ENCODE measurements at places on chromosomes 3 and 15. TPM values are rescaled to one million over a fixed set of nuclear protein-coding genes. Genes with fewer than 3 reads are reported as not detected.

The CYP8B1 gene
- 237 TPM for total RNA-seq

The ILDR1 gene
- 0.16 TPM for total RNA-seq

The CLDN16 gene
- total RNA-seq, result 6.6 TPM

The ALG3 gene
- total RNA-seq, result 127 TPM

The RBP2 gene
- not detected for total RNA-seq

The WDR72 gene
- 23.7 TPM for total RNA-seq

The RETNLB gene
- total RNA-seq, result not detected

The CD276 gene
- 26.3 TPM for total RNA-seq

The TIMMDC1 gene
- 54.7 TPM for total RNA-seq

The GPR149 gene
- not detected for total RNA-seq

The SNRPN gene
- total RNA-seq, result 23.6 TPM

- DNase-seq, result no peak
- no peak overlapping the region for H3K4me3 ChIP-seq
- H3K36me3 ChIP-seq, result no peaks in the 10 kb centered on the region
- H3K27me3 ChIP-seq, result no peaks in the 10 kb centered on the region
- H3K4me1 ChIP-seq, result no peaks in the 10 kb centered on the region
Measured at GRCh38 chr3:181919375-181919774, 207.7 kb downstream of the SOX2 start.

DNA sequence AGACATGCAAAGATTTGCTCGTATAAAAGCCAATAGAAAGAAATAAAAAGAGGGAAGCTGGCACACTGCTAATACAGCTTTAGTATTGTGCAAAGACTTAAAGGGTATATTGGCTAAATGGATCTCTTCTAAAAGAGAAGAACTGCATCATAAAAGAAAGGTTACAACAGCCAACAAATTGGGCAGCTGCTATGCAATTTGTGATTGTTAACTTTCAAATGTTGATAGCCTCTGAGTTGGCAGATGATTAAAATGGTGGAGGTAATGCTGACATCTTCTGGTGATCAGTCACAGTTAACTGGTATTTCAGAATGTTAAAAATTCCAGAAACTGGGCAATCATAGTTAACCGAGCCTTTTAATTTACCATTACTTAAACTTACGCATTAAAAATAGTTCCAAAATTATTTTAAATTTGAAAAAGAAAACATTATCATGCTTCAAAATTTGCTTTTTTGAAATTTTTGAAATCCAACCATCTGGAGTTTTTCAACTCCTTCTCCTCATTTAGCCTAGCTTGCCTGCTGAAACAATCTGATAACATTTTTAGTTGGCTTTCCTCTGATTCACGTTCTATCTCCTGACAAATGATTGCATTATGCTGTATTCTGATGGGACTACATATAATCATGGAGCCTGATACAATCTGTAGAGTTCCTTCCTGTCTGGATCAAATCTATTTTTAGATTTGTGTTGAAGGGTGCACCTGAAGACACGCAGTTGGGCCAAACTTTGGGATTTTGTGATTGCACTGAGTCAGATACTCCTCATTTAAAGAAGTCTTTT lies 144.0 kb upstream of the PDZRN3 start:
- H3K4me3 ChIP-seq, result no peak overlapping the region
- H3K27me3 ChIP-seq, result no peaks in the 10 kb centered on the region
- H3K4me1 ChIP-seq, result no peaks in the 10 kb centered on the region

- DNase-seq, result no peak
- no peak overlapping the region for H3K4me3 ChIP-seq
- H3K36me3 ChIP-seq, result no peaks in the 10 kb centered on the region
- no peak overlapping the region for H3K27ac ChIP-seq
Measured at GRCh38 chr3:51986010-51986947, 2.9 kb downstream of the ACY1 start.

GRCh38 chr3:105232553-105232952 lies 134.2 kb upstream of the ALCAM start:
- no peaks in the 10 kb centered on the region for H3K4me1 ChIP-seq
- no peaks in the 10 kb centered on the region for H3K36me3 ChIP-seq
- H3K4me3 ChIP-seq, result no peak overlapping the region
- no peaks in the 10 kb centered on the region for H3K27me3 ChIP-seq
- DNase-seq, result no peak

- no peak overlapping the region for H3K27ac ChIP-seq
- no peaks in the 10 kb centered on the region for H3K4me1 ChIP-seq
- no peak for DNase-seq
- H3K36me3 ChIP-seq, result no peaks in the 10 kb centered on the region
Measured at GRCh38 chr3:175447521-175447920, 588.4 kb downstream of the NAALADL2 start.

GRCh38 chr3:100665230-100665629 lies 44.1 kb upstream of the TFG start:
- DNase-seq, result no peak
- H3K27me3 ChIP-seq, result no peaks in the 10 kb centered on the region
- H3K4me1 ChIP-seq, result no peaks in the 10 kb centered on the region
- H3K4me3 ChIP-seq, result no peak overlapping the region
- no peaks in the 10 kb centered on the region for H3K36me3 ChIP-seq
- H3K27ac ChIP-seq, result no peak overlapping the region

DNA sequence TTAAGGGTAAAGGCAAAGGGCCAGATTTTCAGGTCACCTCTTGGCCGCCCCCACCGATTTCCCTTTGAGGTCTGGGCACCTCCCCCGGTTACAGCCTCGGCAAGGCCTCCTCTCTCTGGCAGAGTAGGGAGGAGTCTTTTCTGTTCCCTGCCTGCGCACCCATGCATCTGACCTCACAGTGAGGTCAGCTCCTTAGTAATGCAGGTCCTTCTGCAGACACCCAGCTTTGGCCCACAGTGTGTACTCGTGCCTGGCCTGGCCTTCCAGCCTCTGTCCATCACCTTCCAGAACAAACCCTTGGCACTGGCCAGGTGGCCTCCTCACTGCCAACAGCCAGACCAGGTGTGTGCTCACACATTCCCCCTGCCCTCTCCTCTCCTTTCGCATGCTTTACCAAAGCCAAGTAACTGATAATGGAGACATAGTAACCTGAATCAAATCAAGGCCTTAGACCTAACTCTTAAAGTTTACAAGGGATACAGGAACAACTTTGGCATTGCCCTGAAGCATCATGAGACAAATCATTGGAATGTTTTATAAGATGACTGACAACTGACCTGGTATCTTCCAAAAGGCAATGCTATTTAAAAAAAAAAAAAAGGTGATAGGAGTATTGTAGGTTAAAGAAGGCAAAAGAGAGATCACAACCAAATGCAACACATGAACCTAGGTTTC lies 61.3 kb downstream of the CORO2B start:
- H3K27ac ChIP-seq, result no peak overlapping the region
- H3K27me3 ChIP-seq, result no peaks in the 10 kb centered on the region
- H3K4me3 ChIP-seq, result no peak overlapping the region
- no peaks in the 10 kb centered on the region for H3K36me3 ChIP-seq
- DNase-seq, result no peak

DNA sequence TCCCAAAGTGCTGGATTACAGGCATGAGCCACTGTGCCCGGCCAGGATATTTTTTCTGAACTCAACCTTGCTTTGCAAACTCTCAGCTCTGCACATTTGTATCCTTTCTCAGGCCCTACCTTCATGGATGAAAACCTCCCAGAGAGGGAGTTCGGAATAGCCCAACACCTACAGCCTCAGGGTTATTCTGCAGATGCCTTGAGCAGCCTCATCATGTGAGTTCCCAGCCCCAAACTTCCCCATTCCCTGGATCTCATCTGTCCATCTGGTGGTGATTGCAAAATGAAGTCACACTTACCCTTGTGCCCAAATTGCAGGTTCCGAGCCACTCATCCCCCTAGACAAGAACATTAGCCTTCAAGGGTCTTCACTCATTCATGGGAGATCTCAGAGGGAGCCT lies 39.9 kb upstream of the KLHL25 start:
- no peak overlapping the region for H3K27ac ChIP-seq
- H3K4me1 ChIP-seq, result no peaks in the 10 kb centered on the region
- no peak overlapping the region for H3K4me3 ChIP-seq

GRCh38 chr3:27521179-27521871 lies 37.1 kb upstream of the SLC4A7 start:
- no peak overlapping the region for H3K4me3 ChIP-seq
- no peaks in the 10 kb centered on the region for H3K27me3 ChIP-seq
- H3K27ac ChIP-seq, result no peak overlapping the region

DNA sequence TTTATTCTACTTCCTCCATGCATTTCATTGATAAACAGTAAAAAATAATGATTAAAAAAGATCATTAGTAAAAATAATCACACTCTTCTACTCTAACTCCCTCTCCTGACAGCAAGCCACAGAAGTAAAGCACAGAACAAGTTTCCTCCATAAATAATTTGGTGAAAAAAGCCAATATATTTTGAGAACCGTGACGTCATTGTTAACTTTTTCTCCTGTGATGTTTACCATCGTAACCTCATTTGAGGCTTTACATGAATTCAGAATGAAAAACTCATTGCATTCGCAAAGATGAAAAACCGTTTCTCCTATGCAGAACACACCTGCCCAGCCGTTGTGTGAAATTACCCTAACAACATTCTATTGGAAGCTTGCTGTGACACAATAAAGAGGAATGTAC lies 120.7 kb downstream of the NSUN3 start:
- no peak overlapping the region for H3K4me3 ChIP-seq
- DNase-seq, result no peak
- no peaks in the 10 kb centered on the region for H3K36me3 ChIP-seq
- H3K4me1 ChIP-seq, result no peaks in the 10 kb centered on the region

GRCh38 chr3:44991326-44991725 lies 15.3 kb downstream of the EXOSC7 start:
- peaks cover 4% of the 10 kb centered on the region for H3K4me1 ChIP-seq
- DNase-seq, result no peak
- H3K27me3 ChIP-seq, result no peaks in the 10 kb centered on the region
- H3K4me3 ChIP-seq, result no peak overlapping the region
- H3K36me3 ChIP-seq, result peaks cover 17% of the 10 kb centered on the region
- H3K27ac ChIP-seq, result no peak overlapping the region

- H3K27ac ChIP-seq, result no peak overlapping the region
- no peak for DNase-seq
- H3K4me3 ChIP-seq, result no peak overlapping the region
Measured at GRCh38 chr3:108293858-108294257, 2.5 kb upstream of the HHLA2 start.

DNA sequence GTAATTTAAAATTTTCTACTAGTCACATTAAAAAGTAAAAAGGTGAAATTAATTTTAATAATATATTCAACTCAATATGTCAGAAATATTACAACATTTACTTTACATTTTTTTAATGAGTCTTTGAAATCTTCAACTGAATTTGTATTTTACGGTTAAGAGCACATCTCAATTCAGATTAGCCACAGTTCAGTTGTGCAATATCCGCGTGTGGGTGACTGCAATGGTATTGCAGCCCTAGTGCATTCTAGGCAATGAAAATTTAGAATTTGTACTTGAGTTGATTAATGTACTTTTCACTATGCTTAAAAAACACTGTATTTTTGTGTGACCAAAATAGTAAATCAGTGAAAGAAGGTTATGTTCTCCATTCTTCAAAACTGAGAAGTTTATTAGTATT lies 57.3 kb downstream of the CEP63 start:
- DNase-seq, result no peak
- no peak overlapping the region for H3K4me3 ChIP-seq
- no peaks in the 10 kb centered on the region for H3K27me3 ChIP-seq
- no peak overlapping the region for H3K27ac ChIP-seq

GRCh38 chr3:3334491-3334890 lies 155.0 kb upstream of the CRBN start:
- no peak overlapping the region for H3K4me3 ChIP-seq
- H3K27me3 ChIP-seq, result no peaks in the 10 kb centered on the region
- DNase-seq, result no peak
- no peak overlapping the region for H3K27ac ChIP-seq
- no peaks in the 10 kb centered on the region for H3K36me3 ChIP-seq

DNA sequence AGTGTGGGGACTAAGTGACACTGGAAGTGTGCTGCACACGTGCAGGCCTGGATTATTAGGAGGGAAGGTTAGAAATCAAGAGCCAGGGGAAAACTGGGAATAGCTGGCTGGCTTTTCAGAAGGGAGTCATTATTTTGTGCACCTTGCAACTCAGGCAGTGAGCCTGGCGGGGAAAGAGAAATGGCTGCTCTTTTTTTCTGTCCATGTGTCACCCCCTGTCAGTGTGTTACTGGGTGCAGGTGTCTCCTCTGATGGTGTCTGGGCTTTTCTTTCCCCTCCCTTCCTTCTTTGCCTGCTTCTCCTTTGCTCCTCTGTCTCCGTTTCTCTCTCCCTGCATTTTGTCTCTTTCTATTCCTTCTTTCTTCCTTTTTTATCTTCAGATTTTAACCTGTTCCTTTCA lies 130.7 kb downstream of the APBA2 start:
- H3K36me3 ChIP-seq, result no peaks in the 10 kb centered on the region
- H3K27ac ChIP-seq, result no peak overlapping the region

- no peak overlapping the region for H3K27ac ChIP-seq
- H3K27me3 ChIP-seq, result no peaks in the 10 kb centered on the region
- no peak for DNase-seq
- no peaks in the 10 kb centered on the region for H3K4me1 ChIP-seq
- no peak overlapping the region for H3K4me3 ChIP-seq
Measured at GRCh38 chr15:25804451-25804850, 58.7 kb downstream of the ATP10A start.

DNA sequence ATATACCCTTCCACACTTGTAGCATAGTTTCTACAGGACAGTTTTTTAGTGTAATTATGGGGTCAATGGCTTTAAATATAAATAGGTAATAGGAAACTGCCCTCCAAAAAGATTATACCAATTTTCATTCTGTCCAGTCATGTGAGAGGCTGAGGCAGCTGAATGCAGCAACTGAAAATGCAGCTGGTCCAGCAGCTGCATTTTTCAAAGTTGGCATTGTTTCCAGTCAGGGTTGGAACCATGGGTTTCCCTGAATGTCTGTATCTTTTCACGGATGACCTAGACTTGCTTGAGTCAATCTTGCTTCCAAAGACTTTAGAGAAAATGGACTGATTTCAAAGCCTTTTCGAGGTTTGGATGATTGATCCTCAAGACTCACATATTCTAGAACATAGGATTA lies 9.9 kb upstream of the KNL1 start:
- no peak overlapping the region for H3K4me3 ChIP-seq
- H3K36me3 ChIP-seq, result no peaks in the 10 kb centered on the region
- H3K4me1 ChIP-seq, result no peaks in the 10 kb centered on the region

DNA sequence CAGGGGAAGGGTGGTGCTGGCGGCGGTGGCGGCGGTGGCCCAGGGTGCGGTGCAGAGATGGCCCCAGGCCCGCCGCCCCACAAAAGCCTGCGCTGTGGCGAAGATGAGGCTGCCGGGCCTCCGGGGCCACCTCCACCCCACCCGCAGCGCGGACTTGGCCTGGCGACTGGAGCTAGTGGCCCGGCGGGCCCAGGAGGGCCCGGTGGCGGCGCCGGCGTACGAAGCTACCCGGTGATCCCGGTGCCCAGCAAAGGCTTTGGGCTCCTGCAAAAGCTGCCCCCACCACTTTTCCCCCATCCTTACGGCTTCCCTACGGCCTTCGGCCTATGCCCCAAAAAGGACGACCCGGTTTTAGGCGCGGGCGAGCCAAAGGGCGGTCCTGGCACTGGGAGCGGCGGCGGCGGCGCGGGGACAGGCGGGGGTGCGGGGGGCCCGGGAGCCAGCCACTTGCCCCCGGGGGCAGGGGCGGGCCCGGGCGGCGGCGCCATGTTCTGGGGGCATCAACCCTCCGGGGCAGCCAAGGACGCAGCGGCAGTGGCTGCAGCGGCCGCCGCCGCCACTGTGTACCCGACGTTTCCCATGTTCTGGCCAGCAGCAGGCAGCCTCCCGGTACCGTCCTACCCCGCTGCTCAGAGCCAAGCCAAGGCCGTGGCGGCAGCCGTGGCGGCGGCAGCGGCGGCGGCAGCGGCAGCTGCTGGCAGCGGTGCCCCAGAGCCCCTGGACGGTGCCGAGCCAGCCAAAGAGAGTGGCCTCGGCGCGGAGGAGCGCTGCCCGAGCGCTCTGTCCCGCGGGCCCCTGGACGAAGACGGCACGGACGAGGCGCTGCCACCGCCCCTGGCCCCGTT lies 1.6 kb downstream of the SKOR1 start:
- no peaks in the 10 kb centered on the region for H3K4me1 ChIP-seq
